ENCODE measurements at places on chromosomes 2 and 18.
A peak's percentile ranks its signal among the peaks of the same experiment; 100 is the strongest.

DNA sequence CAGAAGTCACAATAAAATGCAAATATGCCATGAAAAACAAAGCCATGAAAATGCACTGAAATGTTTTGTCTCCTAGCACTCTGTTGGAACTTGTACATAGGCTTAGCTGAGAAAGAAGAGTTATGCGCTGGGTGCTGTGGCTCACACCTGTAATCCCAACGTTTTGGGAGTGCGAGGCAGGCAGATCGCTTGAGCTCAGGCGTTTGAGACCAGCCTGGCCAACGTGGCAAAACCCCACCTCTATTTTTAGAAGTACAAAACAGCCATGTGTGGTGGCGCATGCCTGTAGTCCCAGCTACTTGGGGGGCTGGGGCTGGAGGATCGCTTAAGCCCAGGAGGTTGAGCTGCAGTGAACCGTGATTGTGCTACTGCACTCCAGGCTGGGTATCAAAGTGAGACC is 39.9 kb downstream of the IRS1 start:
- no peak for DNase-seq

GRCh38 chr2:12316476-12316875 is 400.3 kb upstream of the TRIB2 start:
- DNase-seq, result no peak

DNA sequence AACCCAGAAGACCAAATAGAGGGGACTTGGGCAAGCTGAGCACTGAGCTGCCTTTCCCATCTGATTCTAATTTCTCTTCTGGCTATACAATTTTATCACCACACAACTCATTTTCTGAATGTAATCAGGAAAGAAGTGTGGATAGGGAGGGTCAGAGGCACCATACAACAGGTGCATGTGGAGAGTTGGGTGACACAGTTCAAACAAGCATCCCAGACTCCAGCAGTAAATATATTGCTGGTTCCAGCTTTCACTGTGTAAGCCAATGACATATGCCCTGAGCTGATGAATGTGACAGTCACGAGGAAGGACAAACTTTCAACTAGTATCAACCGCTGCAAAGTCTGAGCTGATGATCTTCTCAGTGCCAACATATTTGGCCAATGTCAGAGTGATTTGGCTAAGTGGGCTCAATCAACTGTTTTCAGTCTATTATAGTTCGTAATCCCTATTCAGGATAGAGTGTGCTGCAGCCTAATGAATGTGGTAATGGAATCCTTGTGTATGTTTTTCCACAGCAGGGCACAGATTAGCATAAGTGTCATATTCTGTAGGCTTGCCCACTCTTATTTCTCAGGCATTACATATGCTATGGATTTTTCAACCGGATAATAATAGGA is 109.9 kb upstream of the MEIS1 start:
- no peak for DNase-seq

GRCh38 chr2:108806371-108807113 is 20.0 kb downstream of the CCDC138 start:
- no peak for DNase-seq

GRCh38 chr2:33335516-33335915 is 140.9 kb upstream of the RASGRP3 start:
- DNase-seq, result no peak

DNA sequence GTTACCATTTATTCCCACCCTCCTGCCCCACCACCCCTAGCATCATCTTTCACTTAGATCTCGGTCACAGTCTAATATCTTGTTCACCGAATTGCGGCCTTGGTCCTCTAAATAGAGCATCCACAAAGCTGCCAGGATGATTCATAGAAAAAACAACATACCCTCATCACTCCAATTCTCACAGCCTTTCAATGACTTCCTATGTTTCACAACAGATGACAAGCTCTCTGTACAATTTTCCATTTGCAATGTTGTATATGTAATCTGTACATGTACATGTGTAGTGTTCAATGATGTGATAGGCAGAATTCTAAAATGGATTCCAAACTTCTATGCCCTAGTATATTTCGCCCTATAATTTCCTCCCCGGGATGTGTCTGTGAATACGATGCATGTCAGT is 675.6 kb upstream of the CELF4 start:
- DNase-seq, result no peak

DNA sequence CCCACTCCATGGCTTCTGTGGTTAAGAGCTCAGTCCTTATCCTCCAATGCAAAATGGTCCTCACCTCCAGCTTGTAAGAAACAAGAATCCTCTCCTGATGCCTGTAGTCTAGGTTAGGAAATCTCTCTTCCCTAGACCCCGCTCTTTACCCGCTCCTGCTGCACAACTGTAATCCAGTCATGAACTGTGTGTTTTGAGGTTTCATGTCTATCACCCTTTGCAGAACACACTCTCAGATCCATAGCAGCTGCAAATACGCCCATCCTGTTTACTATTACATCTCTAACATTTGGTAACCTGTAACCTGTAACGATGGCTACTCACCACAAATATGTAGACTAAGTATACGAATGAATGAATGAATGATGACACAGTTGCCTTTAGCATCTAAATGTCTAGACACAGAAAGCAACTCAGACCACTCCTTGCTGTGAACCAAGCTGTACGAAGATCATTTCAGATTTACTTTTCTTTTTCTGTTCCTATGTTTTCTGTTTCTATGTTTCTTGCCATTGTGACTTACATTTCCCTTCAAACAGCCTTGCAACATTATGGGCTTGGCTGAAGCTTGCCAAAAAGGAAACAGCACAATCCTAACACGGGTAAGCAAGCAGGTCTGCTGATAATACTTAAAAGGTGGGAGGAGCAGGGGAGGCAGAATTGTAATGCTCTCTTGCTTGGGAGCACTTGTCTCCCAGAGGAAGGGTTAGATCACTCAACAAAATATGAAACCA is 53.7 kb downstream of the EPHA4 start:
- peak; percentile 52 for DNase-seq

- DNase-seq, result no peak
Observed at GRCh38 chr2:64840426-64840881, 148.7 kb upstream of the SLC1A4 start.

GRCh38 chr2:105645938-105646773 is 98.6 kb upstream of the NCK2 start:
- DNase-seq, result no peak

Measured in B cell (primary cell).